ENCODE measurements at places on chromosomes 16 and 17.

DNA sequence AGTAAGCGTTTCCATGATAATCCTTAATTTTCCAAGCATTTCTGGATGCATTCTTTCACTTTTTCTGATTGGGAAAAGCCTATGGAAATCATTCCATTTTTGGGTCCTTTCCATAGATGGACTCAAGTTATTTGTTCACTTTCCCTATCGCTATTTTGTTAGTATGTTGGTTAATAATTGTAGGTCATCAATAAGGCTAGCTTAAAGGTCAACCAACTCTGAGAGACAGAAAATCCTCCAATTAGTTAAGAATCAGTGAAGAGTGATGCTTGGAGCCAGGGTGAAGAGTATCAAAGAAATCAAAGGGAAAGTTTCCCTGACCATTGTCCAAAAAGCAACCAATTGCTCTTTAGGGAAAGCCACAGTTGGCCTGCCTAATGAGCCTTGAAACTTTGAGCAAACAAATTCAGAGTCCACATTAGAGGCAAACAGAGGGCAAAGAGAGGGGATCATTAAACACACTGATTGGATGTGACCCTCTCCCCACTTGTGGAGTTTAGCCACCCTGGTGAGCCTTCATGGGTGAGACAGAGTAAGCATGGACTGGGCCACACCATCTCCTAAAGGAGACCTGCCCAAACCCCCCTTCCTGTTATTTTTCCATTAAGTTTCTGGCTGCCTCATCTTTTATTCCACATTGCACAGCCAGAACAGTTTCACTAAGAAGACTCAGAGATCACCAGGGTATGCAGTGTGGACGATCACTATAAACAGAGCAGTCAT, 133.4 kb upstream of the DYNLRB2 start:
- DNase-seq: no peak

GRCh38 chr17:81013642-81014041, 21.3 kb upstream of the BAIAP2 start:
- no peak for DNase-seq

DNA sequence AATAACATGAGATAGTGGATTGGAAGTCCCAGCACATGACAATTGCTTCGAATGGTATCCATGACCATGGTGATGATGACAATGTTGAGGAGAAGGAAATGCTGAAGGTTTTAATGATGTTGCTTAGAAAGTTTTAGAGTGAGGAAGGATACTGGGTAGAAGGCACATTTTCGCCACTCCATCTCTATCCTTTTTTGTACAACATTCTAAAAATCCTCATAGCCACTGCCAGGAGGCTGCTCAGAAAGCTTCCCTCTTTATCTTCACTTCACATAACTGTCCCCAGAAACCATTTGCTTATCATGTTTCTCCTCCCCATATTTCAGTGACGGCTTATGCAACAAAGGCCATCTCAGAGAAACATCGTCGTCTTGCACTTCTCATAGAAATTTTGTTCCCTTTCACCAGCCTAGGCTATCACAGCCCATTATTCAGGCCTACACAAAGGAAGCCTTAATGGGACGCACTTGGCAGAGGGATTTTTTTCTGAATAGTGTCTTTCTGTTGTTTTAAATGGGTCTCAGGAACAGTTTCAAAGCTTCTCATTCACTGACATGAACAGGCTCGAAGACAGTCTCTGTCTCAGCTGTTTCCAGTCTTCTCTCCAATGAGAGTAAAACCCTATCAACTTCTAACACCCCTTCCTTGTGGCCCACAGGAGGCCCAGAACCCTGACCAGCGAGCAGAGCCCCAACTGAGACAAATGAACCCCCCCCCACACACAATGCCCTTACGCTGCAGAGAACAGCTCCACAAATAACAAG, 506.7 kb downstream of the HAPSTR1 start:
- no peak for DNase-seq

DNA sequence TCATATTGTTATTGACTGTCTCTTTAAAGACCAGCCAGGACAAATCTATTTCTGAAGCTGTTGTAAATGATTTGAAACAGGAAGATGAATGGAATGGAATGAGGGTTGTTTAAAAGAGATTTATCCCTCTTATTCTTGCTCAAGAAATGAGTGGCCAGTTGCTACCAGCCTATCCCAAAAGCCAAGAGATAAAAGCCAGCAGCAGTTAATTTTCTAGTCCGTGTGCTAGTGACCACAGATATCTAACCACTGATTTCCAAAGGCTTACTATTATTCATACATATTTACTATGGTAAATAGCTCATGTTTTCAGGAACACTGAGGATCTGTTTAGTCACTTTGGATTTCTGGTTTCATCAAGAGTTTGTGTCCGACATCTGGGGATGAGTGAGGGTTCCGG, 105.7 kb downstream of the CDH13 start:
- DNase-seq: no peak

DNA sequence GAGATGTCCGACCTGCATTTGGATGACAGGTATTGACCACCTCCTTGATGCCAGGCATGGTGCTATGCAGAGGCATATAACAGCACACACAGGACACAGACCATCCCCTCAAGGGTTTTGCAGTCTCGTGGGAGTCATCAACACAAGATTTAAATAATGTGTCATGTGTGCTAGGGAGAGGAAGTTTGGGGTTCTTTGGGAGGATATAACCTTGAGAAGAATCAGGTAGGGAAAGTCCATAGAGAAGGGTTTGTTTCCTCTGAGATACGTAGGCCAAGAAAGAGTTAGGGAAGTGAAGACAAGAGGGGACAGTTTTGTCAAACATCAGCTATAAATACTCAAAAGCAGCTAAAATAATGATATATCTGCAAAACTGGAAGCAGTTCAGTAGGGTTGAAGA, 215.9 kb upstream of the RBFOX1 start:
- no peak for DNase-seq

GRCh38 chr16:1094124-1094479, 1.9 kb downstream of the C1QTNF8 start:
- DNase-seq: no peak

- DNase-seq: no peak
These were observed 26.0 kb downstream of the TADA2A start for GRCh38 chr17:37432671-37433070.

- DNase-seq: no peak
These were observed 1.7 kb downstream of the PITPNA start for GRCh38 chr17:1560858-1561355.

- DNase-seq: no peak
These were observed 96.5 kb downstream of the ABCC1 start for GRCh38 chr16:16045879-16046278.

DNA sequence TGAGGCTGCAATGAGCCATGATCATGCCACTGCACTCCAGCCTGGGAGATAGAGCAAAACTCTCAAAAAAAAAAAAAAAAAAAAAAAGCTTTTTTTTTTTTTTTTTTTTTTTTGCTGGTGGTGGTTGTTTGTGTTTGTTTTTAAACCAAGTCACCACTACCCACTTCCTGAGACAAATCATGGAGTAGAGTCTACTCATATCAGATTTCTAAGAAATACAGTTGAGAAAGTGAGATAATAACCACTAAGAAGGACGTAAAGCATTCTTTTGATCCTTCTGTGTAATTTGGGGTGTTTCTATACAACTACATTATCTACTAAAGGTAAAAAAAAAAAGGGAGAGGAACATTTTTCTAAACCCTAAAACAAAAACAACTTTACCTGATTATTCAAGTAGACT, 38.0 kb downstream of the AXIN2 start:
- no peak for DNase-seq

DNA sequence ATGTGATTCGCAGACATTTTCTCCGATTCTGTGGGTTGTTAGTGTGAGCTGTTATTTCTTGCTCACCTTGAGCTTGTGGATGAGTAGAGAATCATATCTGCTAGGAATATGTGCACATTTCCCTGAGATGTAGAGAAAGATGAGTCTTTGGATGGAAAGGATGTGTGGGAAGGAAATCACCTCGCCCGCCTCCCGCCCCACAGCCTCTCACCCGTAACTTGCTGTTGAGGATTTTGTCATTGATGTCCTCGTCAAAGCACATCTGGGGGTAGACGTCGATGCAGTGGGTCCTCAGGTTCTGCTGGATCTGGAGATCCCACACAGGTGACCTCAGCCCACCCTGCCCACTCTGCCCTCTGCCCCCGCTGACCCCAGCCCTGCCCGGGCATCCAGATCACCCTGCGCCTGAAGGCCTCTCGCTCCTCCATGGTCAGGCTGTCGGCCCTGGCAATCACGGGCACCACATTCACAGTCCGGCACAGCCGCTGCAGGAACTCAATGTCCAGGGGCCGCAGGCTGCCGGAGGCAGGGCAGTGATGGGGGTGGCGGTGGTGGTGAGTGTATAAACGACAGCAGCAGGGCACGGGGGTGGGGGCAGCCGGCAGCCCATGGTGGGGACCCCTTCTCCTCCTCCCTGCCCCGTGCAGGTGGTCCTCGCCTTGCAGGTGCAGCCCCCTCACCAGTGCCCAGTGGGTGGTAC, 4.7 kb downstream of the SEPTIN12 start:
- DNase-seq: no peak

Measured in activated CD4-positive, alpha-beta T cell treated with anti-CD3 and anti-CD28 coated beads, Interleukin-2, amount 50 U/mL, for 48 hours (primary cell).